ENCODE measurements at places on chromosomes 1 and 21.

- peak; percentile 85 for DNase-seq
Observed at GRCh38 chr1:234600418-234601281, 9.3 kb downstream of the IRF2BP2 start.

- no peak for DNase-seq
Observed at GRCh38 chr21:15051644-15052458, 12.9 kb downstream of the NRIP1 start.

DNA sequence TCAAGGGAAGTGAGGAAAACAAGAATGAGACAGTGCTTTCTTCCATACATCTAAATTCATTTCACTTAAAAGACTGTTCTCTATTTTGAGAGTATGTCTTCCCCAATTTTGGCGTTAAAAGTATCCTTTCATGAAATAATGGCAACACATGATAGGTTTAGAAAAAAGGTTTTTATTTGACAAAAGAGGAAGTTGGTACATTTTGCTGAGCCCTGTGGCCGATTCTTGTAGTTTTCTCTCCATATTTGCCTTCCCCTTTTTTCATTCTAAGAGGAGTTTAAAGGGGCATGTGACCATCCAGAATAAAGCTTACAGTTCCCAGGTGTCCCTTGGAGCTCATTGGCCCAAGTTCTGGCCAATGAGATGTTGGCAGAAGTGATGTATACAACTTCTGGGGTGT is 140.4 kb upstream of the KCNE2 start:
- no peak for DNase-seq

DNA sequence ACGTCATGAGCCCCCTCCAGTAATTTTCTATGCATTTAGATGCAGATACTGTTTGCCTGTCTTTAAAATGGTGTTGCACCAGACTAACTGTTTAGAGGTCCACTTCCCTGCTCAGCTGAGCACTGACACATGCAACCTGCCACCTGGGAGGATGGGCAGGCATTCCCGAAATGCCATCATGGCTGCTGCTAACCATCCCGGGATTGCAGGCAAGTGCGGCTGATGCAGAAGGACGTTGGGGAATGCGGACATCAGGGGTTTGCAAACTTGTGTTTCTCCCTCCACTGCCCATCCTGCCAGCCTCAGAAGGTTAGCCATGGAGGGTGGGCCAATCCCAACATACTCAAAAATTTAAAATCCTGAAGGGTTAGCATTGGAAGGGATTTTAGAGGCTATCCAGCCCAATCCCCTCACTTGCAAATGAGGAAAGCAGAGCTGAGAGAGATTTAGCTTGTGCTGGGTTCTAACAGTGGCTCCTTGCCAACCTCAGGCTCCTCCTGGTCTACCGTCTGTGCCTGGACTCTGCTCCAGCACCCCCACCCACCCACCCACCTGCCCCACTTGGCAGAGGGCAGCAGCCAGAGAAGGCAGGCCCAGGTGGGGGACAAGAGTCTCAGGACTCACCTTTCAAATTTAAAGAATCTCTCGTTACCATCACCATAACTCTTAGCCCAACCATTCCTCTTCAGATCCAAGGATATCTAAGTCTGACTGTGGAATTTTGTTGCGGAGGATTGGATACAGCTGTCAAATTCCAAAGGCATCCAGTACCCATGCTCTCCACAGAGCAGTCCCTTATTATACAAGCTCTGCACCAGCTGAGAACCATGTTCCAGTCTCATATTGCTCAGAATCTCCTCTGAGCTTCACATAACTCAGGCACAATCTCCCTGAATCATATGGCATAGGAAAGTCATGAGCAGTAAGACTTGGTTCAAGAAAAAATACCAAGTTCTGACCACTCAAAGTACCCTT is 34.2 kb downstream of the HIVEP3 start:
- DNase-seq, result no peak

DNA sequence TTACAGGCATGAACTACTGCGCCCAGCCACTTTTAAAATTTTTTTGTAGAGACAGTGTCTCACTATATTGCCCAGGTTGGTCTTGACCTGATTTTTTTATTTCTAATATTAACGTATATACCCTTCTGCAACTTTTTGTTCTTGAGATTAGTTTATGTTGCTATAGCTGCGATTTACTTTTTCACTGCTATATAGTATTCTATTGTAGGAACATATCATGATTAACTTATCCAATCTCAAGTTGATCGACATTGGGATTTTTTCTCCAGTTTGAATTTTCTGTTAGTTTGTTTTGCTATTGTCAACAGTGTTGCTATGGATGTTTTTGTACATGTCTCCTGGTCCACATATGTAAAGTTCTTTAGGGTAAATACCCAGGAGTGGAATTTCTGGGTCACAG is 35.4 kb downstream of the WASF2 start:
- DNase-seq, result no peak

GRCh38 chr1:21106709-21107108 is 70.0 kb downstream of the EIF4G3 start:
- no peak for DNase-seq

DNA sequence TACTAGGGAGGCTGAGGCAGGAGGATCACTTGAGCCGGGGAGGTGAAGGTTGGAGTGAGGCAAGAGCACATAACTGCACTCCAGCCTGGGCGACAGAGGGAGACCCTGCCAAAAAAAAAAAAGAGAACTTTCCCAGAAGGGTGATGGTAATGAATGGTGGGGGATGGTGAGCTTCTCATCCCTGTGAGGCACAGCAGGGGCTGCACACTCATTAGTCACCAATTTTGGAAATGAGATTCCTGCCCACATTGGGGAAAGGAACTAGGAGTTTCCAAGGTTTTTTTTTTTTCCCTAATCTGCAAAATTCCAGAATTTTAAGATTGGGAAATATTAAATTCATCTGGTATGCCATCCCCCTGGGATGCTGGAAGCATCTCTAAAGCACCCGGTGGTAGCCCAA is 50.2 kb upstream of the SSBP3 start:
- DNase-seq, result no peak

GRCh38 chr1:224116131-224116530 is 2.2 kb downstream of the FBXO28 start:
- peak; percentile 7 for DNase-seq

- no peak for DNase-seq
Observed at GRCh38 chr21:15992171-15992570, 262.4 kb downstream of the USP25 start.

- DNase-seq, result no peak
Observed at GRCh38 chr1:6352138-6352563, 41.4 kb downstream of the ACOT7 start.

DNA sequence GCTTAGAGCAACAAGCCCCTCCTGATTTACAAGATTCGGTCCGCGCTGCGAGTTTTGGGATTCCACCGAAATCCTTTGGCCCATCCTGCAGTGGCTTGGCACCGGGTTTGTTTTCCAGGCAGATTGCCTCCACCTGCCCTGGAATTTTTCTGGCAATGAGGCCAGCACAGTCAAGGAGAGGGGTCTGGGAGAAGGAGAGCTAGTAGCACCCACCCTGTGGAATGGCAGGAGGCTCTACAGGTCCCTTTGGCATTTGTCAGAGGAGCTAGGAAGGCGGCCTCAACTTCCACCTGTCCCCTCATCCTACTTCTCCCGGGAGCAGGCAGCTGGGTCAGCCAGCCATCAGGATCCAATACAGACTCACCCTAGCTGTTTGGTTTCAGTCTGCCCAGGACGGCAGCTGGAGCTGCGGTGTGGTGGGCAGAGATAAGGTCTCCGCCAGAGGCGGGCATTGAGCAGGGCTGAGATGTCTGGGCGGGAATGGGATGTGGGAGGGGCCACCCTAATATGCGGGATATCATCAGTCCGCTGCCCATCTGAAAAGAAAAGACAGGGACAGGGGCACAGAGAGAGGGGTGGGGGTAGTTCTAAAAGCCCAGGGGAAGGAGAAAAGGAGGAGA is 37.8 kb upstream of the PRELP start:
- DNase-seq, result no peak

GRCh38 chr1:167454304-167454893 is 63.9 kb downstream of the CD247 start:
- DNase-seq, result no peak

GRCh38 chr1:44714944-44715571 is 15.9 kb downstream of the RNU5D-1 start:
- peak; percentile 54 for DNase-seq

DNA sequence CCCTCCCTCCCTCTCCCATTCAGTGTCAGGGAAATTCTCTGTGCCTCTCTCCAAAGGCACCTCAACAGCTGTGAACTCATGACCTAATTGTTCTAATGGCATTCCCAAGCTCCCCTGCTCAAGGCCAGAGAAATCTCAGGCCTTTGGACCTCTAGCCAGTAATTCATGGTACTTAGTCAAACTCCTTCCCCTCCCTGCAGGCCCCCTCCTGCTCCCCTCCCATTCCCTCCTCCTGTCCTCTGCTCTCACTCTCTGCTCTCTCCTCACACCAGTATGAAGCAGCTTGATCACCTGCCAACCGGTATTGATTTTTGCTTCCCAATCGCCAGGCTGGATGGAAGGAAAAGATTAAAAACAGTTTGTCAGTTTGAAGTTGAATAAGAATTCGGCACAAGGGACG is 370.5 kb upstream of the PBX1 start:
- DNase-seq, result no peak

DNA sequence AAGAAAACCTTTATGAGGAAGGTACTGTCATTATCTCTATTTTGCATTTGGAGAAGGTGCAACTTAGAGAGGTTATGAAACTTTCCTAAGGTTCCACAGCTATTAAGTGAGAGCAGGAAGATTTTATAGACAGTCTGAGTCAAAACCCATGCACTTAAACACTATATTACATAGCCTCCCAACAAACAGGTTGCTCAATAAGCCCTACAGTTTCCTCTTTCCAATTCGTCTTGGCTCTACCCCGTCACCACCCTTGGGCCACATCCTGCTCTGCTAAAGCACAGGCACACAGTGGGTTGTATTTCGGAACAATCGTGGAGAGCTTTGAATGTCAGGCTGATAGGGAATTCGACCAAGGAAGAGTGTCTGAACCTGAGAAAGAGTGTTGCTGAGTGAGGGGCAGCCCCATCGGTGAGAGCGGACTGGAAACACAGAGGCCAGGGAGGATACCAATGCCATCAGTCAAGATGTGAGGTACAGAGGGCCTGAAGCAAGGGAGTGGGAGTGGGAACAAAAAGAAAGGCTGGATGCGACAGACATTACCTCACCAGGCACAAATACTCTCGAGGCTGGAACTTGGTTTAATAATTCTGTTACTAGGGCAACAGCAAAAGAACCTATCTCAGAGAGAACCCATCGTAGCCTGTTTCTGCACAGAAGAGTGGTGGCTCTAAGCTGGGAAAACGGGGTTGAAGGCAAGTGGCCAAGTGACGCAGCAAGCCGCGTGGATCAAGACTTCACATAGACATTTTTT is 6.3 kb upstream of the LRRC52 start:
- DNase-seq, result no peak

GRCh38 chr1:41025979-41026819 is 4.7 kb upstream of the SLFNL1 start:
- DNase-seq, result no peak

DNA sequence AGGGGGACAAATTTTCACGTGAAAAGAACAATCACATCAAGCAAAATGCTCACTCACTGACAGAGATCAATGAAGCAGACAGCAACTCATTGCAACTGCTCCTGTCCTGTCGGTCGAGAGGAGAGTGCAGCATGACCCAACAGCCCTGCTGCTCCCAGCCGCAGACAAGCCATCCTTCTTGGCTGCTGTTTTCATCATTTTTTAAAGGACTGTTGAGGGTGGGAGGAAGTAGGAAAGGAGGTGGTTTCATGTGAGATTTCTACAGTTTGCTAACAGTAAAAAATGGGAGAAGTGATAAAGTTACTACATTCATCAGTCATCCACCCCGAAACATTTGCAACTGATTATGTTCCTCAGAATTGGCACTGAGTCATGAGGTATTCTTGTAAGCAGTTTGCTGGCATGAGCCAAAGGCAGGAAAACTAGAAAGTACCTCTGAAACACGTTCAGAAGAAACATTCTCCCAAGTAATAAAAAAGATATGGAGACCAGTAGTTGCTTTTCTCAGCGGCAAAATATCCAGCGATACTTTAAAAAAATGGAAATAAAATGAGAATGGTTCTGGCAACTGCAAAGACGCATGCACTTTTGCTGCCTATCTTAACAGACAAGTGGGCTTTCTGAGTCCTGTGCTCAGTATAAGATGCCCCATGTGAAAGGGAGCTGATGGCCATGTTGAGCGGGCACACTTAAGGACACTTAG is 72.0 kb upstream of the CLDN14 start:
- no peak for DNase-seq

DNA sequence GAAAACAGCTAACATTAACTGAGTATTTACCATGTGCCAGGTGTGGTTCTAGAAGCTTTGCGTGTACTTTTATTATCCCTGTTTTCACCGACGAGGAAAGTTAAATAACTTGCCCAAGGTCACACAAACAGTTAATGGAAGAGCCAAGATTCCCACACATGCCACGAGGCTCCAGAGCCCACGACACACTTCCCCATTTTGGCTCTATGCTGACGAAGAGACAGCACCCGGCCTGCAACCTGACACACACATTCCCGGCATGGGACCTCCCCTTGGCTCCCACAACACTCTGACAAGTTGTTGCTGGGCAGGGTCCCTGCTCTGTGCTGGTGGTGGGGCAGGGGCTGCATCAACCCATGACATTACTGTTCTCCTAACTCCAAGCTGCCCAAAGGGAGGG is 52.8 kb downstream of the RAP1GAP start:
- no peak for DNase-seq

DNA sequence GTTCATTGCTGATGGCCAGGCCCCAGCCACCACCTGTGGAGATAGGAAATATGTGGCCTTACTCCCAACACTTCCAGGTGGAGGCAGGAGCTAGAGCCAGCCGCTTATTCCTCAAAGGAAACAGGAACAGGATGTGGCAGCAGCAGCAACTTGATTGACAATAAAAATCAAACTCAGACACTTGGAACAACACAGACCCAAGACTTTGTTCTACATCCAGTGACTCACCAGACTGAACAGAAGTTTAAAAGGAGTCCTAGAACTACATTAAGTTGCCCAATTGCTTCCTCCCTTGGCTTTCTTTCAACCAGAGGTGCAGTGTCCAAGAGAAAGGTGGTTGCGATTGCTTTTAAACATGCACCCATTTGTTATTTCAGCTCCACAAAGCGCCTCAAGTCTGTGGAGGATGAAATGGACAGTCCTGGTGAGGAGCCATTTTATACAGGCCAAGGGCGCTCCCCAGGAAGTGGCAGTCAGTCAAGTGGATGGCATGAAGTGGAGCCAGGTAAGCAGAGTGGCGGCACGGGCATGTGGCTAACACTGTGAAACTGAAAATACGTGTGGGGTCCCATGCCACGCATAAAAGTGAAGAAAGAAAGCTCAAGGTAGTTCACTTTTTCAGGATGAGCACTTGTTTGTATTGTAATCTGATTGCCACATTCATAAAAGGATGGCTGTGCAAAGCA is 276.6 kb downstream of the NFIA start:
- no peak for DNase-seq

- DNase-seq, result no peak
Observed at GRCh38 chr1:154338875-154339274, 13.6 kb downstream of the ATP8B2 start.

DNA sequence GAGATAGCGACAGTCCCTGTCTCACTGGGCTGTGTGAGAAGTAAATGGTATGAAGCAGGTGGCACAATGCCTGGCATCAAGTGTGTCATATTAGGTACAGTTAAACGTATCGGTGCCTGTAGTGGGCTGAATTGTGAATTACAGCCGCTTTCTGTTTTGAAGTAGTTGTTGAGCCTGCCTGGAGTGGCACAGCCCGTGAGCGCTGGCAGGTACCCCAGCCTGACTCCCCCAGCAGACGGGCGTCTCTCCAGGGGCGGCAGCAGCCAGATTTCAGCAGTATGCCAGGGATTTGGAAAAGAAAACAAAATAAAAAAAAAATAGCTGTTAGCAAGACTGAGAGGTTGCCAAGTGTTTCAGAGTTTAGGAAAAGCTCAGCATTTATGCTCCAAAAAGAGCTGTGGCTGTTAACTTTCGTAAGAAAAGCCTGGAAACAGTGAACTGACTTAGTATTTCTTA is 26.6 kb upstream of the GPR153 start:
- no peak for DNase-seq

Data from right kidney (tissue), 9 donors.